Activated CD8-positive, alpha-beta memory T cell treated with anti-CD3 and anti-CD28 coated beads for 1 hour (primary cell): ENCODE measurements at places on chromosomes 1 and 21.

DNA sequence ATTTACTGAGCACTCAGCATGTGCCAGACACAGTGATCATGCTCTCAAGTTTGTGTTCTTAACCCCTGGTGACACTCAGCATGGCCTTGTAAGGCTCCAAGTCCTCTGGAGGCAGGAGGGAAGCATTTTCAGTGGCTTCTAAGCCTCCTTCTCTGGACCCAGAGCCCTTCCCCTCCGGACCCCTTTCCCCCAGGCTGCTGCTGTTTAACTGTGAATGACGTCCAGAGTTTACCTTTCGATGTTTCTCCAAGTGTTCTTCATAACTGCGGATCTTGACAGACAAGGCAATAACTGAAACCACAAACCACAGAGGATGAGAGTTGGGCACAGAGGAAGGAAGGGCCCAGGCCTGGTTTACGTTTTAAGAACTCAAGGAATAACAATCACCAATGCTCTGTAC, 6.5 kb downstream of the MRPS15 start:
- no peak for DNase-seq

DNA sequence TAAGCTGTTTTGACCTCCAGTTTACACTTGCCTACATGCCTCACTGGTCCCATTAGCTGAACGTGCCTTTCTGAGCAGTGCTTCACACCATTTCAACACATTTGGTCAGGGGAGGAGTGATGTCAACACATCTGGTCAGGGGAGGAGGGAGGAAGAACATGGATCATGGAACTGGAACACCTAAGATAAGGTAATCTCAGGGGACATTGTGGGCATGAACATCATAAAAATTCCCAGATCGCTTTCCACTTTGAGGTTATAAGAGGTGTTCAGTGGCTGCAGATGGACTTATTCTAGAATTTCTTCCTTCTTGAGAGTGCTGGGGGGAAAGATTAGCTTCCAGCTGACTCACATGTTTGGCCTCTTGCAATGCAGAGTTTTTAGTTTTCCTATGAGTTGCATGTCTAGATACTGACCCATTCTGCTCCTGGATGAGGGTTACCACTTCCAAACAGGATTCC, 2.0 kb downstream of the QSOX1 start:
- DNase-seq, result no peak

GRCh38 chr1:111142356-111142975, 2.4 kb downstream of the CEPT1 start:
- DNase-seq, result no peak

DNA sequence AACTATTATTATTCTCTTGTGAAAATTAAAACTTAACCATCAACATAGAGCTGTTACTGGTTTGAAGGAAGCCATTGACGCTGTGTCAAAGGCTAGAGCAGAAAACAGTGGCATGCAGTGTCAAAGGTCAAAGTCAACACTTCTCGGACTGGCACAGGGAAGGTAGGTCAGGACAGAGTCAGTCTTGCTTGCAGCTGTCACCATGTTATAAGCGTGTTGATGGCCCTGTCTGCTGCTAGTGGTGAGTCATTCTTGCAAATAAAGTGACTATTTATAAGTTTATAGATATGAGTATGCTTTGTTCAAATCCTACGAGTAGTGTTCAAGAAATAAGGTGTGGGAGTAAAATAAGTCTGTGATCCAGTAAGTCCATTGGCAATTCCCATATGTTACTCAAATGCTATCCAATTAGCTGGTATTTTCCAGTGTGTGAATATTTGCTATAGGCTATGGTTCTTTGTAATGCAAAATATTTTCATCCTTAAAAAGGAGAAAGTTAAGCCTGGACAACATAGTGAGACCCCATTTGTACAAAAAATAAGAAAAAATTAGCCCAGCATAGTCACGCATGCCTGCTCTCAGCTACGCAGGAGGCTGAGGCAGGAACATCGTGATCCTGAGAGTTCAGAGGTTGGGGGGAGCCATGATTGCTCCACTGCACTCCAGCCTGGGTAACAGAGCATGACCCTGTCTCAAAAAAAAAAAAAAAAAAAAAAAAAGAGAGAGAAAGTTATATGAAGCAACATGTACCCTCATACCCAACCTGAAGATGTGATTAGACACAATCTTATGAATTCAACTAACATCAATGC, 26.3 kb upstream of the TINAGL1 start:
- no peak for DNase-seq

DNA sequence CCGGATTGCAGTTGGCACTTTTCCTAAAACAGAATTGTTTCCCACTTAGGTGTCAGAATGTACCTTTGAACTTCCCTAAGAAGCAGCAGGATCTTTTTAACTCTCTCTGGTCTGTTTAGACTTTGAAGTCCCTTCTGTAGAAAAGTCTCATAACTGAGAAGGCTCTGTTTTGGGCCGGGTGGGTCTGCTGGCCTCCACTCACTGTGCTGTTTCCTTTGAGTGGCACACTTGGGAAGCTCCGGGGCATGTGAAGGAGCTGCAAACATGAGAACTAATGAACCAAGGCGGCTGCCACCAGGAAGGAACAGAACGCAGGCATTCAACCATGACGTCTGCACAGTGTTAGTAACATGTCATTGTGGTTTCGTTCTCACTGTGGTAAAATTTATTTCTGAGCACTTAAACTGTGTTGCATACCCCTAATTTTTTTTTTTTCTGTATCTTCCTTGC, 19.5 kb upstream of the NCMAP start:
- peak; percentile 76 for DNase-seq
